ENCODE measurements at places on chromosomes 16 and 17.
A peak's percentile ranks its signal among the peaks of the same experiment; 100 is the strongest.

DNA sequence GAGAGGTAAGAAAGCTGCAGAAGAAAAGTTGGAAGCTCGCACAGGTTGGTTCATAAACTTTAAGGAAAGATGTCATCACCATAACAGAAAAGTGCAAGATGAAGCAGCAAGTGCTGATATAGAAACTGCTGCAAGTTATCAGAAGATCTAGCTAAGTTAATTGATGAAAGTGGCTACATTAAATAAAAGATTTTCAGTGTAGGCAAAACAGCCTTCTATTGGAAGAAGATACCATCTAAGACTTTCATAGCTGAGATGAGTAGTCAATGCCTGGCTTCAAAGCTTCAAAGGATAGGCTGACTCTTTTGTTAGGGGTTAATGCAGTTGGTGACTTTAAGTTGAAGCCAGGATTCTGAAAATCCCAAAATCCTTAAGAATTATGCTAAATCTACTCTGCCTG lies 24.0 kb downstream of the CYLD start:
- no peak for DNase-seq

DNA sequence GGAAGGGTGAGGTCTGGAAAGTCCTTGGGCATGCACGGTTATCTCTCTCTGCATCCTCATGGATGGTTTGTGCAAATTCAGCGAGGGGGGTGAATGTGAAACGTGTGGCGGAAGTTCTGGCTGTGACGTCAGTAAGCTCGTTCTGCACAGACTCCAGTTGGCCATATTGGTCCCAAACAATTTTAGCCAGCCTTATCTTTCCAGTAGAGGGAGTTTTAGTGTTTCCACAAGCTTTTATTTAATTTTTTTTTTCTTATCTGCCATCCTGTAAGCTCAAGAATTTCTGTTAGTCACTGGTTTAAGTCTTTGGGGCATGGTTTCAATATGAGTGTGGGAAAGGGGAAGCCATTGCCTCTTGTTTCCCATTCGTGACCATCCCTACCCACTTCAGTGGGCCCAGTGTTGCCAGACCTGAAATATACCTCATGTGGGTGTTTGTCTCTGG lies 39.0 kb downstream of the HLF start:
- DNase-seq: no peak

DNA sequence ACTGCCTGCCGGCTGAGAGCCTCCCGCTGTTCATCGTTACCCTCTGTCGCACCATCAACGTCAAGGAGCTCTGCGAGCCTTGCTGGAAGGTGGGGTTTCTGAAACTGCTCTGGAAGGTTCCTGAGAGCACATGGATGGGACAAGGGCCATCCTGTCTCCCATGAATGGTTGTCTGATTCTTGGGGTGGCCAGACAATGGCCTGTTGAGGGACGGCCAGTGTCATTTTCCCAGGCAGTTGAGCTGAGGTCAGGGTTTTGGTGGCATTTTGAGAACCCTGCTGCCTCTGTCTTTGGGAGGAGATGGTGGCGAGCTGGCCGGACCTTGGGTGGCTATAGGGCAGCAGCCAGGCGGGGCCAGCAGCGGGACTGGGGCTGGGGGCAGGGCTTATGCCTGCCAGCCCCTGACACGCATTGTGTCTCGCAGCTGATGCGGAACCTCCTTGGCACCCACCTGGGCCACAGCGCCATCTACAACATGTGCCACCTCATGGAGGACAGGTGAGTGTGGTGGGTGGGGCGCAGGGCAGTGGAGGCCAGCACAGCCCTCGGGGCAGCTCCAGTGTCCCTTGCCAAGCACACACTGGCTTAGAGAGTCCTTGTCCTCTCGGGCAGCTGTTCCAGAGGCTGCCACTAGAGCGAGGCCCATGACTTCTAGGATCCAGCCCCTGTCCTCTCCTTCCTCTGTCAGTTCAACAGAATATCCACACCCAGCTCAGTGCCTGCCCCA lies 9.1 kb downstream of the TSC2 start:
- DNase-seq: no peak

DNA sequence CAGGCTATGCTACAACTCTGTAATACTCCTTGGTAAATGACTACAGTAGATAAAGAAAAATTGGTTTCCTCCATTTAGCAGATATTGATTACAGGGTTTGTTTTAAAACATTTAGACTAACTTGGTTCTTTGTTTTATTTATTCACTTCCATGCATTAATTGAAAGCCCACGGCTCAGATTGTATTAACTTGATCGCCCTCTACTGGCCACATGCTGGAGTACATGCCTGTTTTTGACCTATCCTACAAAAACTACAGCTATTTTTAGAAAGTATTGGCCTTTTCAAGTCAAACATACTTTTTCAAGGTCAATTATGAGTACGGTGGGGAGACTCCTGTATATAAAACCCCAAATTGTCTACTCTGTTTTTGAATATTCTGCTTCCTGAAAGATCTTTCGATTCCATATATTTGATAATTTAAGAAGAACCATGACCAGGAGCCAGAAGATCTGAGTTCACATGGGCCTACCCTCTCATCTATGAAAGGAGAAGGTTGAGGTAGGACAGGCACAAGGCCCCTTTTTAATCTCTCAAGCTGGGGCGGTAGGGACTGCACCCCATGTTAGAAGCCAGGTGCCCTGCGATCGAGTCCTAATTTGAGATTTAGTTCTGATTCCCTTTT lies 51.8 kb downstream of the CA10 start:
- DNase-seq: peak; percentile 61

DNA sequence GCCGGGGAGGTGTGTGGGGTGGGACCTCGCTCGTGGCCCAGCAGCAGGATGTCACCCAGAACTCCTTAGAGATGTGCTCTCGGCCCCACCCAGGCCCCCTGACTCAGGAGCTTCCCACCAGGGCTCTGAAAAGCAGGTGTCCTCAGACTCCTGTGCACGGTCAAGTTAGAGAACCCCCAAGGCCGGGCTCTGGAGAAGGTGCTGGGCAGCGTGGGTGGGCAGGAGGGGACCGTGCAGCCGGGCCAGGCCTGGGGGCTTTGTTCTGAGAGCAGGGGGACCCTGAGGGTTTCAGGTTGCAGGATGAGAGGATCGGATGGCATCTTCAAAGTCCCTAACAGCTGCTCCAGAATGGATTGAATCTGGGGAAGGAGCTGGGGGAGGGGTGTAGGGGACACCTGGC lies 164.4 kb upstream of the CIBAR2 start:
- peak; percentile 25 for DNase-seq

GRCh38 chr16:46747777-46748651 lies at the start of gene MYLK3:
MYLK3 (minus strand) TSS chr16:46748344; CDS start chr16:46748193, 151 bp downstream.
- no peak for DNase-seq

DNA sequence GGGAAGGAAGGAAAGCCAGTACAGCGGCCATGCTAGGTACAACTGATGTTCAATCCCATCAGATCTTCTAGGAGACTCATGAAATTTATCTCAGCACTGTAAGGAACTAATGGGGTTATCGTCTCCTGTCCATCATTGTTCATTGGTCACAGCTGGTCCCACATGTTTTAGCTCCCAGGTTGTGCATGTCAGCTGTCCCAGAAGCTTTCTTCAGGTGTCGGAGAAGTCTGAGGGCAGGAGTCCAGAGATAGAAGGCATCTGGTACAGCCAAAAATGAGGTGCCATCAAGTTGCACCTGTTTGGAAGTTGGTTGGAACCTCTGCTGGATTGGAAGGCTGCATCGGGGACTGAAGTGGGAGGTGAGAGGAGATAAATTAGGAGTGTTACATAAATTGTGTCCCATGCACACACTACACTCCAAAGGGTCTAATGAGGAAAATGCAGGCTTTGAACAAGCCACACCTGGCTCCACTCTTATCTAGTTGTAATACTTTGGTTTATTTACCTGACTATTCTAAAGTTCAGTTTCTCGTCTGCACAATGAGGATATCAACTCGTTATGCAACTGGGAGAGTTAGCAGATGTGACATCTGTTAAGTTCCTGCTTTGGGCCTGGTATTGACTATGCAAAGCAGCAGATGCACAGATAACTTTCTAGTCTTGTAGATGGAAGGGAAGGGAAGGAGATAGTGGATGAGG lies 62.9 kb downstream of the MAP2K6 start:
- no peak for DNase-seq

DNA sequence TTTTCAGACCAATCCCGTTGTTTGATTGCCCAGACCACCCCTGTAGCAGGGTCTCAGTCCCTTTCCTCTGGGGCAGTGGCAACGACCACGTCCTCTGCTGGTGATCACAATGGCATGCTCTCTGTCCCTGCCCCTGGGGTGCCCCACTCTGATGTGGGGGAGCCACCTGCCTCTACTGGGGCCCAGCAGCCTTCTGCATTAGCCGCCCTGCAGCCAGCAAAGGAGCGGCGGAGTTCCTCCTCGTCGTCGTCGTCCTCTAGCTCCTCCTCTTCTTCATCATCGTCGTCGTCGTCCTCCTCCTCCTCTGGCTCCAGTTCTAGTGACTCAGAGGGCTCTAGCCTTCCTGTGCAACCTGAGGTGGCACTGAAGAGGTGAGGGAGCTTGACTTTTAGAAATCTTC lies 9.2 kb downstream of the ELOB start:
- no peak for DNase-seq

GRCh38 chr16:86033016-86033474 lies 134.1 kb downstream of the IRF8 start:
- DNase-seq: peak; percentile 18

DNA sequence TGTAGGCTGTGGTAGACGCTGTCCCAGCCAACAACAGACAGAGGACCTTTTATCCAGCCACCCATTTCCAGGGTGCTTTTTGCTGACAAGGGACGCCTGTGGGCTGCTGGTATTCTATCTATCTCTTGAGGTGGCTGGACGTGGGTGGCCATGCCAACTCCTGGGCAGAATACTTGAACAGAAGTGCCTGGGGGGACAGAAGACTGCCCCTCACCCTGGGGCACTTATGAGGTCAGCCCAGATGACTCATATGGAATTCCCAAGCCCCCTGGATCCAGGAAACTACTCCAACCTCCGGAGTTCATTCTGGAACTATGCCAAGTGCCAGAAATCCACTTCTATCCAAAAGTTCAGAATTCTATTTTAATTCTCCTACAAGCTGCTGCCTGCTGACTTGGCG lies 61.3 kb downstream of the CDRT4 start:
- no peak for DNase-seq

- DNase-seq: no peak
Observed at GRCh38 chr17:72826602-72827001, 265.9 kb downstream of the SLC39A11 start.

DNA sequence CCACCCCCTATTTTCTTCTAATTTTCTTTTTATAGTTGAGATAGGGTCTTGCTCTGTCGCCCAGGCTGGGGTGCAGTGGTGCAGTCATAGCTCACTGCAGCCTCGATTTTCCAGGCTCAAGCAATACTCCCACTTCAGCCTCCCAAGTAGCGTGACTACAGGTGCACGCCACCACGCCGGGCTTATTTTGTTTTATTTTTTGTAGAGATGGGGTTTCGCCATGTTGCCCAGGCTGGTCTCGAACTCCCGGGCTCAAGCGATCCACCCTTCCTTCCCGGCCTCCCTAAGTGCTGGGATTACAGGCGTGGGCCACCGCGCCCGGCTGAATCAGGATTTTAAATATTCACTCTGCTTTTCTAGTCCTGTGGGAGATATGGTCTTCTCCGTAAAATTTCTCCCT lies 941 bp upstream of the GDPD1 start:
- no peak for DNase-seq

DNA sequence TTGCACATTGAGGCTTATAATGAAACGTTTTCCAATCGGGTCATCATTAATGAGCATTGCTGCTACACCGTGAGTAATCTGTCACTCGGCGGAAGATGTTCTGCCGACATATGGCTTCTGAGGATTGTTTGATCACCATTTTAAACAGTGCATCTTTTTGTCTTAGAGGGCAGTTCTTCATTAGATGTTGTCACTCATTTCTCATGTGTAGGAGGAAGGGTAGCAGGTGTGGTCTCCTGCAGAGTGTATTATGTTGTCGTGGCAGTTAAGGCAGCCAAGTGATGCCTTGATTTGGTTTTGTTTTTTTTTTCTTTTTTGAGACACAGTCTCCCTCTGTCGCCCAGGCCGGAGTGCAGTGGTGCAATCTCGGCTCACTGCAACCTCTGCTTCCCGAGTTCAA lies 50.5 kb downstream of the SEC14L1 start:
- no peak for DNase-seq

DNA sequence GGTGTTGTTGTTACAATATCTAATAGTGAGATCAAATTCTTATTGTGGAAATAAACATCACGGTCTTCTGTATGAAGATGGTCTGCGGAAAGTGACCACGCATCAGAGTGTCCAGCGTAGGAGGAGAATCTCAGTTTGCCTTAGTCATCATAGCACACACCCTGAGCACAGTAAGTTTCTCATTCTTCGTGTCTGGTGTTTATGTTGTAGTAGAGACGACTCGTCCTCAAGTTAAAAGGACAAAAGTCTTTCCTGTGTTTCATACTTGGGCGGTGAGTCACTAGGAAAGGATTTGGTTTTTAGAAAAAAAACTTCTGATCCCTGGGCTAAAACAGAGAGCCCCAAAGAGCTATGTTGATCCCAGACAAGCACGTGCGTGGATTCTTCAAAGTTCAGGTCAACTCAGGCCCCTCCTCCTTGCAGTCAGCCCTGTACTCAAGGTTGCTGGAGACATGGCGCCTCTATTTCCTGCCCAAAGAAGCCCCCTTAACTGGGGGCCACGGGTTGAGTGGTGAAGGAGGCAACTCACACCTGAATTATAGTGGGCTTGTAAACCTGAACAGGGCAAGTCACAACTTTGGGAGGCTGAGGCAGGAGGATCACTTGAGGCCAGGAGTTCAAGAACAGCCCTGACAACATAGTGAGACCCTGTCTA lies 170.4 kb downstream of the ZFHX3 start:
- no peak for DNase-seq

DNA sequence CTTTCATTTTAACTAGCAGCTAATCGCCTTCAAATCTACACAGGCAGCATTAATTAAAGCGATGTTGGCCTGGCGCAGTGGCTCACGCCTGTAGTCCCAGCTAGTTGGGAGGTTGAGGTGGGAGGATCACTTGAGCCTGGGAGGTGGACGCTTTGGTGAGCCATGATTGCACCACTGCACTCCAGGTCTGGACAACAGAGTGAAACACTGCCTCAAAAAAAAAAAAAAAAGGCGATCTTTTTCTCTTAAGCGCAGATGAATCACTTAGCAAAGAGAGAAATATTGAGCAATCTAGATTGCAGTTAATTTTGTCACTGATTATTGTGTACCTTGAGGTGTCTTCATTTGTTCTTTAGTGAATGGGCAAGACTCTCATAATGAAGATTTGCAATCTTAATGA lies 12.4 kb downstream of the SNTB2 start:
- no peak for DNase-seq

GRCh38 chr17:81550285-81550684 lies 1.9 kb downstream of the FAAP100 start:
- DNase-seq: no peak

- DNase-seq: no peak
Observed at GRCh38 chr17:8781776-8782175, 17.4 kb downstream of the MFSD6L start.

DNA sequence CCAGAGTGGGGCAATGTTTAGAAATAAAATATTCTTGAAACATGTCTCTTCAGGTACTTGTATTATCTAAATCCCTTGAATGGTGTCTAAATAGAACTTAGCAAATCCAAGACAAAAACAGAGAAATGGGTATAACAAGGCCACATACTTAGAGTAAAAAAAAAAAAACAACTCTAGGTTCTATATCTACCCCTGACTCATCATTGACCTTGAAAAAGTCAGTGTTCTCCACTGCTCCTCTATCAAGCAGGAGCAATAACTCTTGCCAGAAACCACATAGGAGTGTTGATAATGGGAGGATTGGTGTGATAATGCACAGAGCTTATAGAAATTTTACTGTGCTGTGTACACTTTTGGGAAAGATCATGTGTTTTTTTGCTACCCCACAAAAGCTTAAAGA lies 296.6 kb upstream of the PMFBP1 start:
- DNase-seq: no peak
